ENCODE measurements at places on chromosomes 11 and 22.

DNA sequence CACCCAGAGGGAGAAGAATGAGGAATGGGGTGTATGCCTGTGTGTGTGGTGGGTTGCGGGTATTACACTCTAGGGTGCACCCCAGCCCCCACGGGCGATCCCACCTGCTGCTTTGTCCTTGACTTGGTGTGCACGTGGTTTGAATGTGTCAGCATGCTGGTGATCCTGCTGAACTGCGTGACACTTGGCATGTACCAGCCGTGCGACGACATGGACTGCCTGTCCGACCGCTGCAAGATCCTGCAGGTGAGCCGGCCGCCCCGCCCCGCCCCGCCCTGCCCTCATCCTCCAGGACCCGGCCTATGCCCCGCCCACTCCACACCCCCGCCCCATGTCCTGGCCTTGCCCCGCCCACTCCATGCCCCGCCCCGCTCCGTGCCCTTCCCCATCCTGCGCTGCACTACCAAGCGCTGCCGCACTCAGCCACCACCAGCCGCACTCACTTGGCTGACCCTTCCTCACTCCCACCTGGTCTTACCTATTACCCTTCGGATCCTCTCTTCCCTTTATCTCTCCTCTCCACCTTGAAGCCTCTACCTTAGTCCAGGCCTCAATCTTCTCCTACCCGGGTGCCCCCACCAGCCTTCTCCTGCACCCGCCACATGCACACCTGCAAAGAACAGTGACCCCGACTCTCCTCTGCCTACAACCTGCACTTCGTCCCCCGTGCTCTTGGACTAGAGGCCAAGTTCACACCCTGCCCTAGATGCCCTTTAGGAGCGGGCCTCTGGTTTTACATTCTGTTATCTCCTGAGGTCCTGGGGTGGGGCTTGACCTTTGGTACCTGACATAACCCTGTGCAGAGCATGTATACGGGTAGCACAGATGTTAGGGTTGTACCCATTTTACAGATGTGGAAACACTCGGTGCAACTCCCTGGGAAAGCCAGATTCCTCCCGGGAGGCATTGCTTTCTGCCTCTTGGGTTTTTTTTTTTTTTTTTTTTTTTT, 27.7 kb downstream of the CACNA1I start:
- peak; percentile 46 for DNase-seq

- no peak for DNase-seq
Observed at GRCh38 chr11:12715941-12716340, 41.7 kb downstream of the TEAD1 start.

DNA sequence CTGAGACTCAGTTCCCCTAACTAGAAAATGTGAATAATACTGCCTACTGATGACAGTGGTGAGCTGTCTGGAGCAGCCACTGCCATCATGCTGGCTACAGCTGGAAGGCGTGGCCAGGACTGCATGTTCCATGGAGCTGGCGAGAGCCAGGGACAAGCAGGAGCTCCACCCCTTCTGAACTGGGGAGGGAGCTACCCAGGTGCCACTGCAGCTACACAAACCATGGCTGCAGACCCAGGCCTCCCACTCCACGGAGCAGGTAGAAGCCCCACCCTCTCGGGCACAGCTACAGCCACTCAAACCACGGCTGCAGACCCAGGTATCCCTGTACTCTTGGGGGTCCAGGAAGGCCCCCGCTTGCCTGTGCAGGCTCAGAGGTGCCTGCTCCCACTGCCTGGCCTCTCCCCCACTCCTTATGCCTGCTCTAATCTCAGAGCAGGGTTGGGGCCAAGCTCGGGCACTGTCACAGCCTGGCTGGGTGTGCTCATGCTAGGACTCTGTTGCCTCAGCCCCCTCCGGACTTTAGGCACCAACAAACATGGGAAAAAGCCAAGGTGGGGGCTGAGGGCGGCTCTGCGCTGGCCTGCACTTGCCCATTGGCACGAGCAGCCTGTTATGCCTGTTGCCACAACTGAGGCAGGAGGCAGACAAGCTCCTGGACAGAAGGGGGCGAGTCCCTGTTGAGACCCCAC, 51.7 kb downstream of the RAB30 start:
- DNase-seq, result no peak

- DNase-seq, result no peak
Observed at GRCh38 chr11:69107413-69107812, 48.3 kb upstream of the SMIM38 start.

DNA sequence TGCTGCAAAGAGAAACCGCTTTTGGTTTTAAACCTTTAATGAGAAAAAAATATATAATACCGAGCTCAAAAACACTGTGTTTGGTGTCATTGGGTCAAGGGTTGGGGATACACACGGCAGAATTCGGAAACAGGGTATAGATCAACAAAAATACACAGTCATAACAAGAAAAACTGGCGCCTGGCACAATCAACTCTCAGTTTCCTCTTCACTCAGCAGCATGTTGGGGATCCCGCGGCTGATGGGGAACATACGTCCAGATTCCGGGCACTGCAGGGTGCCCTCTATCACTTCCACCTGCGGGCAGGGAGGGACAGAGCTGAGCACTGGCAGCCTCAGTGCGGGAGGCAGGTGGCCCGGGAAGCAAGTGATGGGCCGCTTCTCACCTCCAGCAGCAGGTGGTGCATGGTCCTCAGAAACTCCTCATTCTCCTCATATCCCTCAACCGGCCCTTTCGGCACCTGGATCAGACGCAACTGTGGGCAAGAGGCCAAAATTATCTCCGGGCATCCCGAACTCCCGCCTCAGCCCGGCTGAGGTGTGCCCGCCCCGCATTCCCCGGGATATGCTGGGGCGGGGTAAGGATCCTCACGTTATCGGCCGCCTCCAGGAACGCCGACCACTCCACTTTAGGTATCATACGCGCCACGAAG, 561 bp downstream of the TRMT112 start:
- no peak for DNase-seq

DNA sequence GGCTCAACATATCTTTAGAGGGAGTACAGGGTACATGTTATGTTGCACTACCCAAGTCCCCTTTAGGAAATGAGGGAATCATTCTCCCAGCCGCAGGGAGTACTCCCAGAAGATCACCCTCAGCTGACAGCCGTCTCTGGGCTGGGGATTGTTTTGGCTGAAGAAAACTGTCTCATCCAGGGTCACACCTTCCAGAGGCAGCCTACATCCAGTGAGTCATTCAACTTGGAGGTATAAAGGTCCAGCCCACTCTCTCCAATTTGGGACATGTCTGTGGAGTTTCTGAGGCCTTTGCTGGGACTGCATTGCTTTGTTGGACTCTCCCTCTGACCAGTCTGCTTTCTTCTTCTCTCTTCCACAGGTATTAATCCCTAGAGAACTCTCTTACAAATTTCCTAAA, 42.1 kb downstream of the RASSF10 start:
- DNase-seq, result no peak

DNA sequence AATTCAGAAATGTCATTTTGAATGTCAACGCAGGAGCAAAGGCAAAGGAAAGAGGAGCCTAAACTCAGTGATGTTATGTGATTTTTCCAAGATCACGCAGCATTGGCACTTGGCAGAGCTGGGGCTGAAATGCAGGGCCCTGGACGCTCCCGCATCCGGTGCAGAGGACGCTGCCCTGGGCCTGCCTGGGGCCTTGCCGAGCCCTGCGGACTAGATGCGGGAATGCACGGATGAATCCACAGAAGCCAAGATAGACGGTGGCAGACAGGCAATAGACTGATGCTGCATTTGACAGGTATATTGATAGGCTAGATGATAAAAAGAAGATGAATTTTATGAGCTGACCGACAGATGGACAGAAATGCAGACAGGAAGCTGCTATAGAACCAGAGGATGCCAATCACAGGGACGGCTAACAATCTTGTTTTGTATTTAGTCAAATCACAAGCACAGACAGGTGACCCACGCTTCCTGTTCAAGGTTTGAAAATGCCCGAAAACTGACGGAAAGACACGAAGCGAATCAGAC, 696 bp upstream of the MARK2 start:
- no peak for DNase-seq

GRCh38 chr22:23113847-23114720, 27.7 kb downstream of the RSPH14 start:
- DNase-seq, result no peak

DNA sequence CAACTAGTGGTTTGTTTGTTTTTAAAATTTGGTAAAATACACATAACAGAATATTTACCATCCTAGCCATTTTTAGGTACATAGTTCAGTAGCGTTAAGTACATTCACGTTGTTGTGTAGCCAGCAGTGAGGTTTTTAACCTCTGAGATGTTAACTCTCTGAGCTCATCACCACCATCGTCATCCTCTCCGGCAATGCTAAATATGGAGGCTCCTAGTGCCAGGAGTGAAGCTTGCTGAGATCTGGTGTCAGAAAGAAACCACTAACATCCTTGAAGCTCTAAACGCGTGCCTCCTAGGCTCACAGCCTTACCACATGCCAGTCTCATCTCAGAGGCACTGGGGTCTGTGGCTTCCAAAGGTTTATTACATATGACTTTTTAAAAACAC, 330.2 kb upstream of the B3GAT1 start:
- no peak for DNase-seq

DNA sequence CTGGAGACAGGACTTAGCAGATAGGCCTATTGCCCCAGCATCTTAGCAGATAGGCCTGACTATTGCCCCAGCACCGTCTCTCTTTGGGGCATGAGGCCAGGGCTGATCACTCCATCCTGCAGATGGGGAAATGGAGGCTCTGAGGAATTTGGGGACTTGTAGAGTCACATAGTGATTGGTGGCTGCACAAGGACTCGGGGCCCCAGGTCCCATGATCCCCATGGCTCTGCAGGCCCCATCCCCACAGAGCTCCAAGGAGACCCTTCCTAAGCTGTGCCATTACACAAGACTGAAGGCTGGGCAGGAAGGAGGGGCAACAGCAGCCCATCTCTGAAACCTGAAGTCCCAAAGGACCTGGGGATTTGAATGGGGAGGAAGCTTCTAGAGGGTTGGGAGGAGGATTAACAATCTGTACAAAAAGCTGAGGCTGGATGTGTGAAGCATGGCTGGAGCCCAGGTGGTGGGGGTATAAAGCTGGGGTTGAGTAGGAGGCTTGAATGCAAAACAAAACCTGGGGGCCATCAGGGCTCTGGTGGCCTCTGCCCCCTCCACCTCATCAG, 1.6 kb downstream of the ARAP1 start:
- DNase-seq, result no peak

- no peak for DNase-seq
Observed at GRCh38 chr11:75450236-75450635, 17.2 kb upstream of the KLHL35 start.

DNA sequence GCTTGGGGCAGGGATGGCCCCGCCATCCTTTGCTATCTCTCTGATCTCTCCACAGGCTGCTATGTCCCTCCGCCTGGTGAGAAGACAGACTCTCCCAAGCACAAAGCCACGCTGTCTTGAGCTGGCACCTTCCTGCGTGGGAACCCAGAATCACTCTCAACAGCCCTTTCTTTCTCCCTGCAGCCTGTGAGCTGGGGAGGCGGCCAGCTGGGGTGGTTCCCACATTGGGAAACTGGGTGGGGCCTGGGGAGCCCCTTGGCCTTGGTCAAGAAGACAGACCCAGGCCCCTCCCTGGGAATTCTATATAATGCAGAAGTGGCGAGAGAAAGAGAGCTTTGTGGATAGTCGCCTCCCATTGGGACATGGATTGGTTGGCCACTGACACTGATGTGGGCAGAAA, 129.0 kb upstream of the TIMP3 start:
- no peak for DNase-seq

GRCh38 chr22:41768430-41768829, 32.0 kb upstream of the CCDC134 start:
- DNase-seq, result no peak

- no peak for DNase-seq
Observed at GRCh38 chr11:43922295-43922648, 20.2 kb upstream of the C11orf96 start.

GRCh38 chr22:35971456-35972119, 57.0 kb downstream of the RBFOX2 start:
- DNase-seq, result no peak

DNA sequence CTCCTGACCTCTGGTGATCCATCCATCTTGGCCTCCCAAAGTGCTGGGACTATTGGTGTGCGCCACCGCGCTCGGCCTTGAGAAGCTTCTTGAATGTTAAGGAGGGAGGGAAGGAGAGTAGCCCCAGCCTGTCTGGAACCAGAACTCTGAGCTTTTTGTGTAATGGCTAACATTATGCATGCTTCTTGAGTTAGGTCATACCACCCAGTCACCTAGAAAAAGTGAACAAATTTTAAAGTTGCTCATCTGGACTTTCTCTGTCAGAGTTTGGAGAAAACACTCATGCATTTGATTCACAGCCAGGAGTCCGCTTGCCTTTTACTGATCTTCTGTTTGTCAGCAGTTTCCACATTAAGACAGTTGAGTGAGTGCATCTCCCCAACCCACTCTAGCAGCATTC, 82.1 kb downstream of the PPP6R3 start:
- no peak for DNase-seq

- DNase-seq, result no peak
Observed at GRCh38 chr11:124069429-124070401, 28.6 kb upstream of the OR10G7 start.

- no peak for DNase-seq
Observed at GRCh38 chr11:36574486-36574885, 6.7 kb downstream of the RAG1 start.

- no peak for DNase-seq
Observed at GRCh38 chr11:28517621-28518020, 409.4 kb downstream of the METTL15 start.

DNA sequence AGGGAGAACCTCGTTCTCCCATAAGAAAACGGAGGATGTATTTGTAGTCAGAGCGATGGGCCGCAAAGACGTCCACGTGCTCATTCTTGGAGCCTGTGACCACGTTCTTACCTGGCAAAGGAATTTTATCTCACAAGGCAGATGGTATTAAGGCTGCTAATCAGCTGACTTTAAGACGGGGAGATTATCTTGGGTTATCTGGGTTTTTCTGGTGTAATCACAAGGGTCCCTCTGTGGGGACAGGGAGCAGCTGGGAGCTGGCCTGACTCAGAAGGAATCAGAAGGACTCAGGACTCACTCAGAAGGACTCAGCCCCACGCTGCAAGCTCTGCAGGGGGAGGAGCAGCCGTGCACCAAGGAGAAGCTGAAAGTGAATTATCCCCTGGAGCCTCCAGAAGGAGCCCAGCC, 7.5 kb upstream of the SIGIRR start:
- DNase-seq, result no peak

- no peak for DNase-seq
Observed at GRCh38 chr11:106601684-106602297, 416.5 kb downstream of the GUCY1A2 start.

GRCh38 chr22:27223317-27224177, 566.2 kb downstream of the MIAT start:
- no peak for DNase-seq

DNA sequence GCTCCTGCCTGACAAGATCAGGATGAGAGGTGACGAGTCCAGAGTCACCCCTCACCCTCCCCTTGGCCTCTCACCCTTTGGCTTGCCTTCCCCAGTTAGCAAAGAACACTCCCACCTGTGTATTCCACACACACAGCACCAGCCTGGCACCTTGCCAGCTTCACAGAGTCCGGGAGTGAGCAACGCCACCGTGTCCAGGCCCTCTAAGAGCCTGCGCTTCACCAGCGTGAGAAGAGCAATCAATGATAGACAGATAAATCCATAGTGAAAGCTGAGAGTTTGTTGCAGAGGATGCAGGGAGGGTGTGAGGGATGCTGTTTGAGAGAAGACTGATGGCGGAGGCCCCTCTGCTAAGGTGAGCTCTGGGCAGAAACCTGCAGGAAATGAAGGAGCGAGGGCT, 404.5 kb downstream of the LARGE1 start:
- DNase-seq, result no peak

- DNase-seq, result no peak
Observed at GRCh38 chr11:67174311-67174710, 55.2 kb downstream of the KDM2A start.

GRCh38 chr11:47406896-47407745, 1.3 kb upstream of the SLC39A13 start:
- no peak for DNase-seq

GRCh38 chr11:130213979-130214281, 54.3 kb downstream of the ST14 start:
- DNase-seq, result no peak

Data from activated gamma-delta T cell treated with anti-CD3 and anti-CD28 coated beads, Interleukin-2, amount 50 U/mL, for 16 hours (primary cell).